ENCODE measurements at places on chromosomes 4 and X. TPM values are rescaled to one million over a fixed set of nuclear protein-coding genes. Genes with fewer than 3 reads are reported as not detected.

The XG gene
- 1.2 TPM for total RNA-seq

The TAF1 gene
- total RNA-seq, result 37.1 TPM

The CYBB gene
- not detected for total RNA-seq

The MAPK10 gene
- total RNA-seq, result 8.8 TPM

The GUCY1B1 gene
- total RNA-seq, result 4.9 TPM

The CTAG1B gene
- not detected for total RNA-seq

The FOXR2 gene
- not detected for total RNA-seq

The CRMP1 gene
- under 0.01 TPM for total RNA-seq

The NR3C2 gene
- total RNA-seq, result 1.4 TPM

The ARHGAP4 gene
- 1.4 TPM for total RNA-seq

The BCLAF3 gene
- total RNA-seq, result 6.1 TPM

The LEF1 gene
- total RNA-seq, result not detected

The DMRTC1B gene
- total RNA-seq, result not detected

The BST1 gene
- total RNA-seq, result 55.3 TPM

The GABRQ gene
- not detected for total RNA-seq

The MAOA gene
- total RNA-seq, result 18.7 TPM

The SPACA5 gene
- not detected for total RNA-seq
